Stimulated activated CD4-positive, alpha-beta T cell treated with anti-CD3 and anti-CD28 coated beads, Interleukin-12 subunit alpha, Interleukin-12 subunit beta, amount 100 ng/mL, for 4 hours (primary cell): ENCODE measurements at places on chromosomes 3 and 15.

DNA sequence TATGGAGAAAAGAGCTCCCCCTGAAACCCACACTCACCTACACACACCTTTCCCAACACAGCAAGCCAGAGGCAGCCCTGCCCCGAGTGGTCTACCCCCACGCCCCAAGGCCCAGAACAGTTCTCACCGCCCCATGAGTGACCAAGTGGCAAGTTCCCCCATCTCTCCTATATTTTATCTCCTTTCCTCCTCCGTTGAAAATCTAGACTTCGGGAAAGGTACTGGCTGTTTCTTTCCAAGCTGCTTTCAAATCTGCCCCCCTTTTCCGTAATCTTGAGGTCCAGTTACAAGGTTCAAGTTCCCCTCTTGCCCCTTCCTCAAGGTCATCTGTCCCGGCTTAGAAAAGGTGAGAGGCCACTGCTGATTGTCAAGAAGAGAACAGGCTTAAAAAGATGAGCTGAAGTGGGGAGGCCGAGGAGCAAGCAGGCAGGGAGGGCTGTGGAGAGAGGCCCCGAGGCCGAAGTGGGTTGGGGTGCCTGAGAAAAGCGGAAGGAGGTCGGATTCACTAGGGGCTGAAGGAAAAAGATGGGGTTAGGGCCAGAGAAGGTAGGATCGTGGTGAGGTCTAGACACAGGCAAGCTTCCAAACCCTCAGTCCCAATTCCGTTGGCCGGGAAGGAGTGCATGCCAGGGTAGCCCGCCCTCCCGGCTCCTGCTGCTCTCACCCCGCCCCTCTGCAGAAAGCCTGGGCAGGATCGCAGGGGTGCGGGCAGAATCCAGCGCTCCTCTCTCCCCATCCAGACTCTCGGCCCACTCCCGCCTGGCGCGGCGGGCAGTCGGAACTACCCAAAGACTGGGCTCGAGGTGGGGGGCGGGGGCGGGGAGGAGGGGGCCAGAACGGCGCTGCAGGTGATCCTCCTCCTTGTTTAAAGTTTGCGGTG lies 1.7 kb downstream of the SEMA5B start:
- DNase-seq: no peak

- DNase-seq: no peak
These were observed 41.0 kb upstream of the GP5 start for GRCh38 chr3:194439881-194440550.

GRCh38 chr3:42063888-42064287 lies 27.3 kb upstream of the TRAK1 start:
- no peak for DNase-seq

- DNase-seq: no peak
These were observed 96.3 kb upstream of the BCL6 start for GRCh38 chr3:187841560-187841959.

DNA sequence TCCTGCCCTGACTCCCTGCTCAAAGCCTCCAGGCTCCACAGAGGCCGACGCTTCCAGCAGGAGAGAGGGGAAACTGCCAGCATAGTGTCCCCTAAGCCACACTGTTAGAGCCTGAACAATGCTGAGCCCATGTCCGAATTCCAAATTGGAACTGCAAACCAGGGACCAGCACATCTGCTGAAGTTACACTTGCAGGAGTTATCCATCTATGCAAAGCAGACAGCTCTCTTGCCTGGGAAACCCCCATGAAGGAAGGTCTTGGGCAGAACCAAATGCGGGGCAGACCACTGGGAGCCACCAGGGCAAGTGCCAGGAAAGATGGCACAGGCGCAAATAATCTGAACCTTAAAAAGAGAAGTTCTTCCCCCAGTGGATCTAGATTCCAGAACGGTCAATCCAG lies 625 bp downstream of the LRRC15 start:
- DNase-seq: no peak

DNA sequence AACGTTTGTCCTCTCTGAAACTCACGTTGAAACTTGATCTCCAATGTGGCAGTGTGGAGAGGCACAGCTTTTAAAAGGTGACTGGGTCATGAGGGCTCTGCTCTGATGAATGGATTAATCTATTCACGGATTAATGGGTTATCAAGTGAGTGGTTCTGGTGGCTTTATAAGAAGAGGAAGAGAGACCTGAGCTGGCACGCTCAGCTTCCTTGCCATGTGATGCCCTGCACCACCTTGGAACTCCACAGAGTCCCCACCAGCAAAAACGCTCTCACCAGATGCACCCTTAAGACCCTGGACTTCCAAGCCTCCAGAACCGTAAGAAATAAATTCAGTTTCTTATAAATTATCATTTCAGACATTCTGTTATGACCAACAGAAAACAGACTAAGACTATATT lies 2.6 kb downstream of the PPP1R2 start:
- no peak for DNase-seq

DNA sequence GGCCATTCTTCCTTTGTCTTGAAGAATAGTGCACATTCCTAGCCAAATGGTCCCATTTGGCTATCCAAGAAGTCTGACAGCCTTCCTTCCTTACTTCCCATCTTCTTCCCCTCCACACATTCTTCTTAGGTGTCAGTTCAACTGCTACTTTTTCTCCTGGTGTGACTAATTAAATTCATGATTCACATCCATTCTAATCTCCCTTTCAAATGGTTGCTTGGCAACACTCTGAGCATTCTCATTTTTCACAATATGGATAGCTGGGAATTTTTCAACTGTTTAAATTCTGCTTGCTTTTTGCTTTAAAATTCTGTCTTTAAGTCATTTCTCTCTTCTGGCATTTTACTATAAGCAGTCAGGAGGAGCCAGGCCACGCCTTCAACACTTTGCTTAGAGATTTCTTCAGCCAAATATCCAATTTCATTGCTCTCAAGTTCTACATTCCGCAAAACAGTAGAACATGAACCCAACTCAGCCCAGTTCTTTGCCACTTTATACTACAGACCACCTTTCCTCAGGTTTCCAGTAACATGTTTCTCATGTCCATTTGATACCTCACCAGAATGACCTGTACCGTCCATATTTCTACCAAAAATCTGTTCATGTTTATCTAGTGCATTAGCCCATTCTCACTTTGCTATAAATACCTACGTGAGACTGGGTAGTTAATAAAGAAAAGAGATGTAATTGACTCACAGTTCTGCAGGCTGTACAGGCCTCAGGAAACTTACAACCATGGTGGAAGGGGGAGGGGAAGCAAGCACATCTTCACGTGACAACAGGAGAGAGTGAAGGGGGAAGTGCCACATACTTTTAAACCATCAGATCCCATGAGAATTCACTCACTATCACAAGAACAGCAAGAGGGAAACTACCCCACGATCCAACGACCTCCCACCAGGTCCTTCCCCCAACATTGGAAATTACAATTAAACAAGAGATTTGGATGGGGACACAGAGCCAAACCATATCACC lies 31.9 kb upstream of the MCF2L2 start:
- DNase-seq: no peak

DNA sequence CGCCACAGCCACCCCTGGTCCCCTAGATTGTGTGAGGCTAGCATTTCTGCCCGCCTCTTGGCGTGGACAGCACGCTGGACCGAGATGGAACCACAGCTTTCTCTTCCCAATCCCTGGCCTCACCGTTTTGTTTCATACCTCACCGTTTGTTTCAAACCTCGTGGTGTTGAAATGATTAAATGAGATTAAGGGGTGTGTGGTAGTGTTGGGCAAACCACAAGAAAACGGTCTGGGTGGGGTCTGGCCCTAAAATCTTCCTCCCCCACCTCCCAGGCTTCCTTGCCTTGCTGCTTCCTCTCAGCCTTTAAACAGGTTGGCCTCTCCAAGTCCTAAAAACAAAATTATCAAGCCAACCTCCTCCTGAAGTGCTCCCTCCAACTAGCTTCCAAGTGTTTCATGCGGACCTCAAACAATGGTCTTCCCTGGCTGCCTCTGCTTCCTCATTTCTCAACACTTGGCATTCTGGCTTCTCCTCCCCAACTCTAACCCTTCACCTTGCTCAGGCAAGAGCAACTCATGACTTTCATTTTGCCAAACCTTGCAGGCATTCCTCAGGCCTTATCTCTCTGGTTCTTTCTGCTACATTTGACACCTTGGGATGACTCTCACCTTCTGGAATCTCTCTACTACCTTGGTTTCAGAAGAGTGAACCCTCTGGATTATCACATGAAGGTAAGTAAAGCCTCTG lies 1.4 kb upstream of the ATP13A3 start:
- no peak for DNase-seq

GRCh38 chr15:61243983-61244593 lies 15.0 kb upstream of the RORA start:
- DNase-seq: no peak

- no peak for DNase-seq
These were observed 18.2 kb upstream of the SACM1L start for GRCh38 chr3:45670991-45671390.

DNA sequence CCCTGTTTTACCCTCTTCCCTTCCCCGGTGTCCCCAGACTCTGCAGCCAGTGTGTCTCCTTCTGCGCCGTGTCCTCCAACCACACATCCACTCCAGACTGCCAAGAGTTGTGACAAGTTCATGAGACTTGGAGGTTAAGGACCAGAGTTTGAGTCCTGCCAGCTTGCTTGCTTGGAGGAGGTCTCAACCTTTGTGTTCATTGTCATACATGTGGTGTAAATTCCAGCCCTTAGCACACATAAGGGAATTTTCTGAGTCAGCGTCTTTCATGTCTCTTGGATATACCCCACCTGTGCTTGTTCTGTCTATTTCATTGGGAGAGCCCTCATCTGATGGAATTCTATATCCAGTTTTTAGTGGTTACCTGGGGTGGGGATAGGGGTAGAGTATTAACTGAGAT lies 13.3 kb downstream of the CORO2B start:
- no peak for DNase-seq

DNA sequence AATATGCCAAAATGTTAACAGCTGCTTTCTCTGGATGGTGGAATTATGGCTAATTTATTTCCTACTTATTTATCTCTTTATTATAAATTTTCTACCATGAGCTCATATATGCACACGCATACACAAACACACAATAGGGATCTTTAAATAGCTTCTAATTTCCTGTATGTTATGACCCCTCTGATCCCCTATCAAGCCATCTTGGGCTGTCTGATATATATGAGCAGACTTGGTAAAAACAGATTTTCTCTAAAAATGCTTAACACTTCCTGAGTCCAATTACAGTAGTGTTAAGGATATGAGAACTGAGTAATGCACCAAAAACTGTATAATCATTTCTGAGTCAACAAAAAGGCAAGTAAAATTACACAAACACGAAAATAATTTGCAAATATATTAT lies 52.0 kb upstream of the LMOD3 start:
- DNase-seq: no peak

- no peak for DNase-seq
These were observed 6.2 kb downstream of the H1-8 start for GRCh38 chr3:129549006-129549800.

DNA sequence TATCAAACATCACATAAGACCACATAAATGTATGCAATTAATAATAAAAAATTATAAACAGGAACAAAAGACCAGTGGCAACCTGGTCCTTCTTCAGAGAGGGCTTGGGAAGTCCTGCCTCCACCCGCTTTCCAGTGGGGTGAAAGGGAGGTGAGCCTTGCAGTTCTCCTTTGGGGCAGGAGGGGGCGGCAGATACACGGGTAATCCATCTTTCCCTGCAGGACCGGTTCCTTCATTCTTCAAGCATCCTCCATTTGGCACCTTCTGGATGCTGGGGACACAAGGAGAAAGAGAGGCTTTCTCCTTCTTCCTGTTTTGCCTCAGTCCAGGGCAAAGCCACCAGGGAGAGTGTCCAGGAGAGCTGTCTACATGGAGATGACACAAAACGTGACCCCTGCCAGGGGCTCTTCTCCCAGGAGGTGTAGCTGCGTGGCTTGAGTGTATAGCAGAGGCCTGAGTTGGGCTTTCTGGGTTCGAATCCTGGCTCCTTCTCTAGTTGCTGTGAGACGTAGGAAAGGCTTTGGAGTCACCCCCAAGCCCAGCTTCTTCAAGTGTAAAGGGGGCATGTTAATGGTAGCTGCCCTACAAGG lies 23.2 kb downstream of the RPLP1 start:
- peak; percentile 73 for DNase-seq

DNA sequence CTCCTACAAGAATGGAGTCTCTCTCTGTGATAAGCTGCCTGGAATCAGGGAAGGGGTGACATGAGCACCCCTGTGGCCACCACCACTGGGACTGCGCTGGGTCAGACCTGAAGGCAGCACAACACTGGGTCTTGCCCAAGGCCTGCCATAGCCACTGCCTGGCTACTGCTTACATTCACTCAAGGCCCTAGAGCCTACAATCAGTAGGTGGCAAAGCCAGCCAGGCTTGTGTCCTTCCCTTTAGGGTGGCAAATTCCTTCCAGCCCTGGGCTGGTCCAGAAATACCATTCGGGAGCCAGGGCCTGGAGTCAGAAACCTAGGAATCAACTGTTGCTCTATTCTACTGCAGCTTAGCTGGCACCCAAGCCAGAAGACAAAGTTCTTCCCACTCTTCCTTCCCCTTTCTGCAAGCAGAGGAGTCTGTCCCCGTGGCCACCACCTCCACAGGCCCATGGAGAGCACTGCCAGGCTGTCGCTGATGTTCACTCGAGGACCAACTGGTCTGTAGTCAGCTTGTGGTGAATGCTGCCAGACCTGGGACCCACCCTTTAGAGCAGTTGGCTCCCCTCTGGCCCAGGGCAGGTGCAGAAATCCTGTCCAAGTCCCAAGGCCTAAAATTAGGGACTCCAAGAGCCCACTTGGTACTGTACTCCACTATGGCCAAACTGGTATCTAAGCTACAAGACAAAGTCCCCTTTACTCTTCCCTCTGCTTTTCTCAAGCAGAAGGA lies 307.4 kb downstream of the THSD4 start:
- no peak for DNase-seq

DNA sequence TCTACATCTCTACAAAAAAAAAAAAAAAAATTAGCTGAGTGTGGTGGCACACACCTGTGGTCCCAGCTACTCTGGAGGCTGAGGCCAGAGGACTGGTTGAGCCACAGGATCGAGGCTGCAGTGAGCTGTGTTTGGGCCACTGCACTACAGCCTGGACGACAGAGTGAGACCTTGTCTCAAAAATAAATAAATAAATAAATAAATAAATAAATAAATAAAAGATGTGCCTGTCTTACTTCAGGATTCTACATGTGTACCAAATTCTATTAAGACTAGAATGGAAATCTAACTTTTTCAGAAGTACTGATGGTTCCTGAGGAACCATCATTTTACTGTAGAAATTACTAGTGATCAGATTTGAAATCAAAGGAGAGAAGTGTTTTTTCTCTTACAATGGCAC lies 51.9 kb downstream of the TTBK2 start:
- no peak for DNase-seq

- no peak for DNase-seq
These were observed 706 bp upstream of the RPL35A start for GRCh38 chr3:197949191-197949777.

- DNase-seq: no peak
These were observed 77.2 kb downstream of the PPP2R3A start for GRCh38 chr3:136042608-136043221.

- no peak for DNase-seq
These were observed 32.6 kb downstream of the HMCES start for GRCh38 chr3:129311054-129311902.

GRCh38 chr3:52529376-52530333 lies 4.0 kb downstream of the NT5DC2 start:
- DNase-seq: no peak

- DNase-seq: no peak
These were observed 161.7 kb downstream of the POLR2M start for GRCh38 chr15:57867970-57868798.
